NK-92 treated with Interleukin-12 subunit alpha and Interleukin-12 subunit beta, amount 100 ng/mL, for 24 hours (cell line): ENCODE measurements at places on chromosomes 13 and 19.

- no peak for DNase-seq
Measured at GRCh38 chr13:51243832-51244231, 21.6 kb downstream of the FAM124A start.

DNA sequence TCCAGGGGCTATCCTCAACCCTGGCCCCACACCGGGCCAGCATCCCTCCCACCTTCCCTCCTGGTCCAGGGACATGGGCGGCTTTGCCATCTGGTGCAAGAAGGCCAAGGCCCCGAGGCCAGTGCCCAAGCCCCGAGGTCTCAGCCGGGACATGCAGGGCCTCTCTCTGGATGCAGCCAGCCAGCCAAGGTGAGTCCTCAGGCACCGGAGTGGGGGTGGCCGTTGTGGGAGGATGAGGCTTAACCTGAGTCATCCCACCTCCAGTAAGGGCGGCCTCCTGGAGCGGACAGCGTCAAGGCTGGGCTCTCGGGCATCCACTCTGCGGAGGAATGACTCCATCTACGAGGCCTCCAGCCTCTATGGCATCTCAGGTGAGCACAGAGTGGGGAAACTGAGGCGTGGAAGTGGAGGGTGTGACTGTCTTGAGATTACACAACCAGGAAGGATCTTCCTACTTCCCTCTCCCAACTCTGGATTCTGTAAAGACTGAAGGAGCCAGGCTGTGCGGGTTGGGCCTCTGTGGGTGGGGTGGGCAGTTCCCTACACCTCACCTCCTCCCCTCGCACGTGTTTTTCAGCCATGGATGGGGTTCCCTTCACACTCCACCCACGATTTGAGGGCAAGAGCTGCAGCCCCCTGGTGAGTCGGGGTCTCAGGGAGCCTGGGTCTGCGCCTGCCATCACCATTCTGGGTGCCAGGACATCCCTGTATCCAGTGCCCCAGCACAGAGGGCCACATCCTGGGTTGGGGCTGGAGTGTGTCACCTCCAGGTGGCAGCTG lies 3.8 kb downstream of the MVB12A start:
- no peak for DNase-seq

DNA sequence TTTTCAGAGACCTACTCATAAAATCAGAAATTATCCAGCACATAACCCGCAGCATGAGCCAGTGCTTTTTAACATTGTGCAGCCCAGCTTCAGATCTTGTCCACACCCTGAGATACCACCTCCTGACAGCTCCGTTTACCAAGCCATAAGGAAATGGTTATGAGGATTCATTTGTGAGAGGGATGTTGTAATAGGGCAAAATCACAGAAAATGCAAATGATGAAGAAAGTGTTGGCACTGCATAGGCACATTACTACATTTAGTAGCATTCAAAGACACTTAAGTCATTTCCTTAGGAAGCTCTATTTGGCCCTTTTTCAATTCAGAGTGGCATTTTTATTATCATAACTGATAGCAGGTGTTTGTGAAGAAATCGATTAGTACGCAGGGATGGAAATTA lies 277.5 kb downstream of the DNAJC15 start:
- no peak for DNase-seq

- no peak for DNase-seq
Measured at GRCh38 chr13:87536499-87536898, 134.7 kb upstream of the SLITRK5 start.

DNA sequence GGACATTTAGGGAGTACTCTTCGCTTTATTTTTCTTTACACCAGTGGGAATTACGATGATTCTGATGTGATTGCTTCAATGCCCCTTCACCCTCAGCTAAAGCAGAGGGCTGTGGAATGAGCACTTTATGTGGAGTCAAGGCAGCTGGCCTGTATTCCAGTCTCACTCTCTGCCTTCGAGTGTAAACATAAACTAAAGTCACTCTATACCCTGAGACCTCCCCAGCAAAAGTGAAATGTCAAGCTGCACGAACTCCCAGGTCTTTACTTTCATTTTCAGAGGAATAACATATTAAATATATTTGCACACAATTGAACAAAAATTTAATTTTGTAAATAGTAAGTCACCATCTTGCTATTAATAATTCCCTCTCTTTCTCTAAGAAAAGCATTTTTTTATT lies 557.1 kb downstream of the DACH1 start:
- no peak for DNase-seq

GRCh38 chr19:55467236-55468053 lies 2.9 kb upstream of the C19orf85 start:
- DNase-seq = peak; percentile 36

- DNase-seq = no peak
Measured at GRCh38 chr13:54198911-54199310, 1170.3 kb downstream of the OLFM4 start.

DNA sequence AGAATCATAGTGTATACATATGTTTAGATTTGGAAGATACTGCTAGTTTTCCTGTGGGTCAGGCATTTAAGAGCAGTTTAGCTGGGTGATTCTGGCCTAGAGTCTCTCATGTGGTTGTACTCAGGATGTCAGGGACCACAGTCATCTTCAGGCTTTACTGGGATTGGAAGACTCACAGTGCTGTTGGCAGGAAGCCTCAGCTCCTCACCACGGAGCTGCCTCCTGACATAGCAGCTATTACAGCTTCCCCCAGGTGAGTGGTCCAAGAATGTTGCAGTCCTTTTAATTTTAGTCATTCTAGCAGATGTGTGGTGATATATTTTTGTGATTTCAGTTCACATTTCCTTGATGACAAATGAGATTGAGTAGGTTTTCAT lies 16.9 kb upstream of the GPR18 start:
- DNase-seq = peak; percentile 46

- DNase-seq = no peak
Measured at GRCh38 chr13:94313926-94314325, 165.6 kb downstream of the DCT start.

- no peak for DNase-seq
Measured at GRCh38 chr13:86087244-86087643, 288.0 kb upstream of the SLITRK6 start.
